ENCODE measurements at places on chromosomes 6 and 20. TPM values are rescaled to one million over a fixed set of nuclear protein-coding genes. Genes with fewer than 3 reads are reported as not detected.

GRCh38 chr6:38968702-38969149 lies 79.9 kb upstream of the GLP1R start:
- no peaks in the 10 kb centered on the region for H3K36me3 ChIP-seq
- no peak overlapping the region for H3K4me3 ChIP-seq
- H3K4me1 ChIP-seq: no peaks in the 10 kb centered on the region
- H3K27me3 ChIP-seq: no peaks in the 10 kb centered on the region
- no peak overlapping the region for H3K27ac ChIP-seq

DNA sequence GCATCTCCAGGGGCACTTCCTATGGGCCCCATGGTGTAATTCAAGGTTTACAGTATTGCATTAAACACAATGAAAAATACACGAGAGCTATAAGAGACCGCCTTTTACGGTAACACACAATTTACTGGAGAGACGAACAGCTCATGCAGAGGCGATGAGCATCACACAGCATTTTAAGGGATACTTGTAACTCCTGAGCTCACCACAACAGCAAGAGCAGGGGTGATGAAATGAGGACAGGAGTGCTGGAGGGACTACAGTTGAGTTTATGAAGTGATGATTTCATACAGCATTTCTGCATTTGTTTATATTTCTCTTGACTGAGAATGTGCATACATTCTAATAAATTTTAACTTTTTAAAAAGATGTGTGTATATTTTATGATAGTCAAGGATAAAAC lies 113.9 kb downstream of the WDR27 start:
- H3K4me3 ChIP-seq: no peak overlapping the region
- H3K27ac ChIP-seq: no peak overlapping the region
- H3K36me3 ChIP-seq: no peaks in the 10 kb centered on the region
- peaks cover 13% of the 10 kb centered on the region for H3K4me1 ChIP-seq
- H3K27me3 ChIP-seq: no peaks in the 10 kb centered on the region

DNA sequence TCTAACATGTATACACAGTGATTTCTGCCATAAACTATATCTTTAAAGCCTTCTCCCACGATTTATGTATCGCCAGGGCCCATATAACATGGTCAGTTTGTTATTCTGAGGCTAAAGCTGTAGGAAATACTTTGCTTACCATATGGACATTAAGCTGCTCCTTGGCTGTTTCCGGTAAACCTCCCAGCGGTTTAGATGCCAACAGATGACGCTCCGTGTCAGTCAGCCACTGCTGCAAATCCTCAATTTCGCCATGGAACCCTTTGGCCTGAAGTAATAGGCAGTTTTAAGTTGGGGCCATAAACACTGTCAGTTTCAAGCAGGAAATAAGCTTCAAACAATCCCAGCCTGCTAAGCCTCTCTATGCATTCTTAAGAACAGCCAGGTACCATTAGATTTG lies 145.4 kb downstream of the DST start:
- H3K36me3 ChIP-seq: peaks cover 19% of the 10 kb centered on the region
- no peak overlapping the region for H3K27ac ChIP-seq
- DNase-seq: no peak

GRCh38 chr6:161226009-161226964 lies 47.6 kb downstream of the AGPAT4 start:
- DNase-seq: no peak
- no peak overlapping the region for H3K27ac ChIP-seq
- H3K27me3 ChIP-seq: no peaks in the 10 kb centered on the region

DNA sequence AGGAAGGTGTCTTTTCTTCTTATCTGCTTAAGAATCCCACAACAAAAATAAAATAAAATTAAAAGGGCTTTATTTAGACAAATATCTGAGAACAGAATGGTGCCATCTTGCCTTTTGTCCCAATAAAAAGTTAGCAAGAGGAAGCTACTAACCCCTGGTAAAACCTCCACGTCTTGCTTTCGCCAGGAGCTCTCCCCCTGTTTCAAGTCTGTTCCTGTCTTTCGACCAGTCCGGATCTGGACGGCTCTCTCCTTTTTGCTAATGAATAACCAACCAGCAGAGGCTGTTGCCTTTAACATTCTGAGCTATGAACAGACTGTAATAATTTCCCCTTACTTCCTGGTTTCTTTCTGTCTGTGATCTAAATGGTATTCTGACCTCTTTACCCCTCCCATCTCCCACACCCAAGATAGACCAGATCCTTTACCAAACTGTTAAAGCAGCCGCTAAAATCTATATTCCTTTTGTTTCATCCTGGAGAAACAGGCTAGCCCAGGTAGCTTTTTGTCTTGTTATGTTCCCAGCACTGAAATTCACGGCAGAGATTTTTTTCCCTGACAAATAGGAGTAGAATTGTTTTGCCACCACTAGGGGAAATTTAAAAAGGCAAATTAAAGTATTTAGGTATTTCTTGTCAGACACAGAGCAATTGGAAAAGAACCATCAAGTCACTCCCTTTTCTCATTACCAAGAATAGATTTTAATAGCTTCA lies at the start of gene FRK:
TSS of gene FRK (minus strand) at position 320 of the 712 bp plus-strand sequence. CDS start 580 bp downstream, outside the sequence.
- H3K4me1 ChIP-seq: peaks cover 8% of the 10 kb centered on the region
- DNase-seq: no peak
- no peak within 1 kb of the TSS for H3K4me3 ChIP-seq
- no peak within 1 kb of the TSS for H3K27ac ChIP-seq

GRCh38 chr6:157343732-157344131 lies 20.4 kb upstream of the TMEM242 start:
- no peaks in the 10 kb centered on the region for H3K36me3 ChIP-seq
- H3K4me1 ChIP-seq: no peaks in the 10 kb centered on the region
- peak; percentile 36 for DNase-seq
- H3K4me3 ChIP-seq: no peak overlapping the region
- no peaks in the 10 kb centered on the region for H3K27me3 ChIP-seq
- H3K27ac ChIP-seq: no peak overlapping the region

- no peak overlapping the region for H3K27ac ChIP-seq
- H3K4me1 ChIP-seq: no peaks in the 10 kb centered on the region
- DNase-seq: no peak
Observed at GRCh38 chr20:61185181-61185580, 66.9 kb upstream of the CDH4 start.

- no peak overlapping the region for H3K27ac ChIP-seq
- no peaks in the 10 kb centered on the region for H3K4me1 ChIP-seq
- no peak for DNase-seq
- no peak overlapping the region for H3K4me3 ChIP-seq
Observed at GRCh38 chr20:10812759-10813327, 139.0 kb upstream of the JAG1 start.

DNA sequence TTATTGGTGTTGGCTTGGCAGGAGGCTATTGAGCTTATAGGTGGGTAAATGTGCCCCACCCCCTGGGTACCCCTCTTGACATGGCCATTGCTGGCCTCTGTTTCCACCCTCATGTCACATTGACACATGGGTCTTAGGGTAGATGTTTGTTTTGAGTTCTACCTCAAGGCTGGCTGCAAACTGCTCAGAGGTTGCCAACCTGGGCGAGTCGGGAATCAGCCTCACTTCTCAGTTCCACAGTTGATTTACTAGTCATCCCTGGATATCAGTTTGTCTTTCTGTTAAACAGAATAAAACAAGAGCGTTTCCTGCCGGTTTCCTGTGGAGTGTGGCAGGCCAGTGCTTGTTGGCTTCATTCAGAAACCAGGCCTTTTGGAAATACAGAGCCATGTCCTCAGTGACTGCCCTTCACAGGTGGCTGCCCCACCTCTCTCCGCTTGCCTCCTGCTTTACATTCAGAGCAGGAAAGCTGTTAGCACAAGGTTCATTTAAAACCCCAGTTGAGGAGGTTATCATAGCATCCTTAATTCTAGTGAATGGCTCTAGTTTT lies 105.6 kb downstream of the TCP11 start:
- H3K4me1 ChIP-seq: peaks cover 56% of the 10 kb centered on the region
- H3K27ac ChIP-seq: peak overlapping the region; percentile 87
- H3K27me3 ChIP-seq: no peaks in the 10 kb centered on the region
- peak; percentile 65 for DNase-seq

DNA sequence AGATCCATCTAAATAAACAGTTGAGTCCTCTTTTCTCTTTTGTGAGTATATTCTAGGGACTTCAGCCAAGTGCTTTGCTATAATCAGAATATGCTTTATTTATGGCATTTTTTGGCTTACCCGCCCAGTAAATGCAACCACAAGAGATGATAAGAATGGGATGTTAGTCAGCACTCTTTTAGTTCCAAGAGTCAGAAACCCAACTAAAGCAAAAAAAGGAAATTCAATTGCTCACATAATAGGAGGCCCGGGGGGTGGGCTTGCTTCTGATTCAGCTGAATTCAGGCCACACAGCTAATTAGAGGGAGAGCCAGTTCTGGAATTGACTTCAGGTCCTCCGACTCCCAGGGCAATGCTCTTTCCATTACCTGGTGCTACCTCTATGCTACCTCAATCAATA lies 250.6 kb downstream of the FARS2 start:
- no peak overlapping the region for H3K27ac ChIP-seq
- peaks cover 7% of the 10 kb centered on the region for H3K4me1 ChIP-seq
- H3K36me3 ChIP-seq: no peaks in the 10 kb centered on the region
- H3K27me3 ChIP-seq: no peaks in the 10 kb centered on the region

GRCh38 chr20:14406495-14406894 lies 69.1 kb upstream of the FLRT3 start:
- no peaks in the 10 kb centered on the region for H3K27me3 ChIP-seq
- H3K36me3 ChIP-seq: no peaks in the 10 kb centered on the region
- no peak overlapping the region for H3K27ac ChIP-seq
- H3K4me3 ChIP-seq: no peak overlapping the region
- DNase-seq: no peak

- peaks cover 4% of the 10 kb centered on the region for H3K4me1 ChIP-seq
- H3K36me3 ChIP-seq: no peaks in the 10 kb centered on the region
- H3K4me3 ChIP-seq: no peak overlapping the region
Observed at GRCh38 chr6:41463062-41463930, 82.9 kb upstream of the FOXP4 start.

DNA sequence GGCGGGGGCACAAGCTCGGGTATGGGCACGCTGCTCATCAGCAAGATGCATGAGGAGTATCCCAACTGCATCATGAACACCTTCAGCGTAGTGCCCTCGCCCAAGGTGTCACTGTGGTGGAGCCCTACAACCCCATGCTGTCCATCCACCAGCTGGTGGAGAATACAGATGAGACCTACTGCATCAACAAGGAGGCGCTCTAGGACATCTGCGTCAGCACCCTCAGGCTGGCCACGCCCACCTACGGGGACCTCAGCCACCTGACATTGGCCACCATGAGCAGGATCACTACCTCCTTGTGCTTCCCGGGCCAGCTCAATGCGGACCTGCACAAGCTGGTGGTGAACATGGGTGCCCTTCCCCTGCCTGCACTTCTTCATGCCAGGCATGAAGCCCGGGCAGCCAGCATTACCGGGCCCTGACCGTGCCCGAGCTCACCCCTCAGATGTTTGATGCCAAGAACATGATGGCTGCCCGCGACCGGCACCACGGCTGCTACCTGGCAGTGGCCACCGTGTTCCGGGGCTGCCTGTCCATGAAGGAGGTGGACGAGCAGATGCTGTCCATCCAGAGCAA lies 12.8 kb downstream of the GABRR2 start:
- H3K4me3 ChIP-seq: no peak overlapping the region
- no peak overlapping the region for H3K27ac ChIP-seq
- no peaks in the 10 kb centered on the region for H3K27me3 ChIP-seq
- no peaks in the 10 kb centered on the region for H3K4me1 ChIP-seq
- DNase-seq: no peak
- H3K36me3 ChIP-seq: no peaks in the 10 kb centered on the region

DNA sequence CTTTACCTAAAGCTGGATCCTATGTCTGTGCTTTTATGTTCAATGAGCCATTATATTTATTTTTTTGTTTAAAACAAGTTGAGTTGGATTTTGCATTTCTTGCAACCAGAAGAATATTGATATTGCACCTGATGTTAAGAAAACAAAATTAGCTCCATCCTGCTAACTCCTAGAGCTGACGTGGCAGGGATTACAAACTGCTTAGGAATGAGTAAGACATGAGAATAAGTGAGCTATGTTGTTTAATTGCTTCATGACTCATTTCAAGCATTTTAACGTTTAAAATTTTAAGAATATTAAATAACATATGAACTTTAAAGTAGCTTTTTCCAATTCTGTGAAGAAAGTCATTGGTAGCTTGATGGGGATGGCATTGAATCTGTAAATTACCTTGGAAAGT lies 663.5 kb downstream of the EPM2A start:
- H3K4me3 ChIP-seq: no peak overlapping the region
- no peak for DNase-seq
- H3K4me1 ChIP-seq: no peaks in the 10 kb centered on the region
- no peaks in the 10 kb centered on the region for H3K36me3 ChIP-seq
- no peaks in the 10 kb centered on the region for H3K27me3 ChIP-seq

- H3K27me3 ChIP-seq: no peaks in the 10 kb centered on the region
- no peak for DNase-seq
- H3K4me3 ChIP-seq: no peak overlapping the region
Observed at GRCh38 chr20:6692566-6693173, 74.8 kb upstream of the BMP2 start.

DNA sequence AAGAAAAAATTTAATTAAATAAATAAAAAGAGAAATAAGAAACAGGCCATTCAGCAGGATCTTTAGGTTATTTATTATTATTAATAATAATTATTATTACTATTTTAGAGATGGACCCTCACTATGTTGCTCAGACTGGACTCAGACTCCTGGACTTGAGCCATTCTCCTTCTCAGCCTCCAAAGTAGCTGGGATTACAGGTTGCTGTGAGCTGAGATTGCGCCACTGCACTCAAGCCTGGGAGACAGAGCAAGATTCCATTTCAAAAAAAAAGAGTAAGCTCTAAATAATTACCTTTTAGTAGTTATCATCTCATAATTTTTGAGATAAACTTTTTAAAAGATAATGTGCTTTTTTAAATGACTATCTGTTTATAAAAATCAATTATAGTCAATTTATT lies 1102.8 kb upstream of the GJE1 start:
- H3K4me1 ChIP-seq: no peaks in the 10 kb centered on the region
- peak; percentile 13 for DNase-seq
- no peaks in the 10 kb centered on the region for H3K36me3 ChIP-seq
- no peak overlapping the region for H3K4me3 ChIP-seq
- no peak overlapping the region for H3K27ac ChIP-seq
- no peaks in the 10 kb centered on the region for H3K27me3 ChIP-seq

The ENTPD6 gene
- 51.6 TPM for total RNA-seq

The ADGRF1 gene
- total RNA-seq: 15.1 TPM

The CALHM6 gene
- 2.4 TPM for total RNA-seq

The FAXC gene
- total RNA-seq: 1.4 TPM

The SLC22A3 gene
- 3.9 TPM for total RNA-seq

The MLN gene
- not detected for total RNA-seq

Data from thyroid gland (tissue), 4 donors.